AG04449 (cell line): ENCODE measurements at places on chromosomes 4 and X.

GRCh38 chr4:173508386-173509035 is 21.5 kb downstream of the HAND2 start:
- no peak for DNase-seq

- no peak for DNase-seq
Observed at GRCh38 chrX:19987856-19988255, 3.0 kb downstream of the BCLAF3 start.

DNA sequence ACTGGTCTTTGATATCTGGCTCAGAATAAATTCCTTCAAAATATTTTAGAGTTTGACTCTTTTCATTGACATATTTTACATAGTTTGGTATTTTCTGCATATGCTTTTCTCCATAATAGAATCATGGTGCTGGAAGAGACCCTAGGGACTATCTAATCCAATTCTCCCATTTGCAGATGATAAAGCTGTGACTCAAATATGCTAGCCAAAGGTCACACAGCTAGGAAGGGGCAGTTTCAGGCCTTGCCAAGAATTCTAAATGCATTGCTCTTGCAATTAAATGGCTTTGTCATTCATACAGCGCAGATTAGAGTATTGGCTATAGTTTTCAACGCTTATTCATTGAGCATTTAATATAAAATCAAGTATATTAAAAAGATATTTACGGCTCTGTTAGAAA is 374.1 kb upstream of the RASGEF1B start:
- no peak for DNase-seq

DNA sequence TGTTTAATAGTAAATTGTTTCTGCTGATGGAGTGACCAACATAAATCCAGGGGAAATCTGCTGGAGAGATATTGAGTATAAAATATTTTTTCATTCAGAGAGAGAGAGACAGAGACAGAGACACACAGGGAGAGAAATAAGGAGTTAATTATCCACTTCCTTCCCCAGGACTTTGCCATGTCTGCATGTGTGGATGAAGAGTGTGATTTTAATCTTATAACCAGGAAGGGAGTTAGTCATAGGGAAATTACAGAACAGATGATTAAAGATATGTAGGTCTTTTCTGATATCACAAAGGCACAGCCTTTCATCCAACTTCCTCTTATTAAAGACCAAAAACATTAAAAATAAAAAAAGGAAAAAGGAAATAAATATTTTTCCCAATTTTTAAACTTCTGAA is 526.3 kb downstream of the SPRY1 start:
- DNase-seq = no peak

DNA sequence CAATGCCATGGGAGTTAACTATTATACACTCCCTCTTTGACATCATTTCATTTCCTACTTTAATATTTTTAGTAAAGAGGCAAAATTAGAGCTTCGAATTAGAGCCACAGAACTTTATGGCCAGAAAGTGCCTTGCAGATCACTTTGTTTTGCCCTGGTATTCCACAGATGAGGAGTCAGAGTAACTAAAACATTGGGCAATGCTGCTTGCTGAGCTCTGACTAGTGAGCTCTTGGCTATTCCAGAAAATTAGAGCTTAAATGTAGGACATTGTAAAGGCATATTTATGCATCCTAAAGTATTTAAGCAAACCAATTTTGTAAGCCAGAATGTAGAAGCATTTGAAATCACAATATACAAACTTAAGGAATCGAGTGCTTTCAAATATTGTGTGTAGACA is 6.3 kb upstream of the ZNF827 start:
- DNase-seq = no peak

GRCh38 chrX:131923614-131924250 is 99.4 kb upstream of the STK26 start:
- DNase-seq = no peak

GRCh38 chr4:54509057-54509456 is 148.7 kb upstream of the KIT start:
- no peak for DNase-seq
